Activated B cell treated with CpG ODN at 0.5 μM for 24 hours (primary cell): ENCODE measurements at places on chromosomes 2 and 18. TPM values are rescaled to one million over a fixed set of nuclear protein-coding genes. Genes with fewer than 3 reads are reported as not detected.
A peak's percentile ranks its signal among the peaks of the same experiment; 100 is the strongest.

- no peak for DNase-seq
Observed at GRCh38 chr2:63000801-63001200, 49.8 kb upstream of the OTX1 start.

- DNase-seq = no peak
Observed at GRCh38 chr2:151669585-151670081, 64.6 kb downstream of the NEB start.

- DNase-seq = no peak
Observed at GRCh38 chr2:96171831-96172230, 26.6 kb upstream of the DUSP2 start.

DNA sequence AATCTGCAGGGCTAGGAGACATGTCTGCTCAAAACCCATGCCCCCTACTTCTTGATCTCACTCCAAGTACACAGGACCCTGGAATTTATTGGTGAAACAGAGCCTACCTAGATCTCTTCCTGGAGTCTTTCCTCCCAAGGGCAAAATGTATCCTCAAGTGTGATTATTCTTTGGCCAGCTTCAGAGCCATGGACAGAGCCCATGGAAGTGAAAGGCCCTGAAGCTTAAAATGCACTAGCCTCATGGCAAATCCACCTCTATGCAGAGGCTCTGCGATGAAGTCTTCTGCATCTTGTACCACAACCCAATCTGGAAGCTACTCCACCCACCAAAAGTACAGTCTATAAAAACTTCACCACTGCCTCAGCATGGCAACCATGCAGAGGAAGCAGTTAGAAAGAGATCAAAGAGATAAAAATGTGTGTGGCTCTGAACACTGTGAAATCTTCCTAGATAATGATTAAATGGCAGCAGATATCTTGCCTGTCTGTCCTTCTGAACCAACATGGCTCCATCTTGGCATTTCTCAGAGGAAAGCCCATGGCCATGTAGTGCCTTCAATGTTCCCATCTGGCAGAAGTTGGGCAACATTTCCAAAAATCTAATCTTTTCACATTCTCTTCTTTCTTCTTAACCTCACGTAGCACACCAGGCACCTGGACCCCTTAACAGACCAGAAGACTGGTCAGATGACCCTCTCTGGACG lies 142.9 kb upstream of the KLF7 start:
- no peak for DNase-seq

DNA sequence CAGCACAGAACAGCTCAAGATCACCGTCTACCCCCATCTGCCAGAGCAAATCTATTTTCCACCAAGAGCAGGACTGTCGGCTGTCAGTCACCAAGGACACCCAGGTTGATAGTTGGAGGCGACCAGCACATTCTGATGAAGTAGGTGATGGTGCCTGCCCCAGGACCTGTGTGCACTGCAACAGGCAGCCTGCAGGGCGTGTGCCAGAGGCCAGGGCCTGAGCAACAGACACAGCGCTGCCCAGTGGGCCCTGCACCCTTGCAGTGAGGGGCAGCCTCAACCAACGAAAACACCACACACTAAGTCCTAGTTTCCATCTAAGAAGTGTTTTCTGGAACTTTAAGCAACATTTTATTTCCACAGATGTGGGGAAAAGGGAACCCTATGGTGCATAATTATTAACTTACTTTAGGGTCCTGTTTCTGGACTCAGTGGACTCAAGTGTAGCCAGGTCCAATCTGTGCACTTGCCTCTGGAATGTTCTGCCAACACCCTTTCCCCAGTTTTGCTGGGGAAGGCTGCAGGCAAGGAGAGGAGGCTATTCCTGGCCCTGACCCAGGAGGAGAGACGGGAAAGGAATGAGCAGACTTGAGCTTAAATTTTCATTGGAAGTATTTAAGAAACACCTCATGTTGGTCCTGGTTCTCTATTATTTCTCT lies 61.5 kb downstream of the ADNP2 start:
- no peak for DNase-seq

- DNase-seq = no peak
Observed at GRCh38 chr2:19576411-19576810, 218.0 kb upstream of the OSR1 start.

GRCh38 chr2:50672282-50672681 lies 359.6 kb downstream of the NRXN1 start:
- no peak for DNase-seq

DNA sequence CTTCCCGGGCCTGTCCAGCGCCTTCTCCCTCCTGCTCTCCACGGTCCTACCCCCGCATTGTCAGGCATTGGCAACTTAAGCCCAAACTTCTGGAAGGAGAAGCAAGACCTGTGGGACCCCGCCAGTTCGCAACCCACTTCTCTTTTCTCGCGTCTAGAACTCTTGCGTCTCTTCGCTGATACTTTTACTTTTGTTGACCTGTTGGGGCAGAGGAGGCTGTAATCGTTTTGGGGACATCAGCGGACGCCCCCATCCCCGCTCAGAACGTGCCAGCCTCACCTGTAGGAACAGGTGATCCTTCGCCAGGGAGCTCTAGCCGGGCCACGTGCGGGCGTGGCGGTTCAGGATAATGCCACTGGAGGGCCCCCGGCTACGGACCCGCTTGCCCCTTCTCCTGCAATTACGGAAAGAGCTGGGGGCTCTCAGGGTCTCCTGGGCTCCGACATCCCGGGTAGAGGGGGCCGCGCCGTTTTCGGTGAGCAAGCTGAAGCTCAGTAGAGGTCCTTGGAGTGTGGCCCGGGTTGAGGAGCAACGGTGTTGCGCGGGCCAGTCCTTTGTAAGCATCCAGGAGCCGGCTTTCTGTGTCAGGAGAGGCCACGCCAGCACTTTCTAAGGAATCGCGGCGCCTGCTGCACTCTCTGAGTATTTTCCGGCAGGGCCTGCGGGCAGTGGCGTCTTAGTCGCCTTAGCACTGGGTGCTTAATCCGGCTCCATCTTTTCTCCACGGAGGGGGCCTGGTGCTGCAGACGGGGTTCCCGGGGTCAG lies 1.6 kb downstream of the MTCL1 start:
- peak; percentile 34 for DNase-seq

- no peak for DNase-seq
Observed at GRCh38 chr2:9158786-9159779, 47.5 kb upstream of the ASAP2 start.

DNA sequence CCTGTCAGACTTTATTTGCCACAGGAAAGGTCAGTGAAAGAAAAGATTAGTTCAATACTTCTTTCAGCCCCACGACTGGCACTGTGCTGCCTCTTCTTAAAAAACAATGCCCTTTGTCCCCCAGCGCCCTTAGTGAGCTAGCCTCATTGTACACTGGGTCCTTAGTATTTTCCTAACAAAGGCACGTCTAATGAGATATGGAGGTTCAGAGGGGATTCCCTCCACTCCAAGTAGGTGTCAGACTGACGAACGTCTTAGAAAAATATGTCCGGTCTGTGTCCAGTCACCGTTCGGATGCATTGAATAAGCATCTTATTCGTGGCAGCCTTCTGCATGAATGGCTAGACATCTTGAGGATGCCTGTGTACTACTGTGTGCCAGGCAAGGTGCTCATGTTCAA lies 1.1 kb downstream of the FECH start:
- no peak for DNase-seq

Gene FOXD4L1
- 0.17 and 0.35 TPM in 2 replicates for total RNA-seq

Gene CNDP2
- total RNA-seq = 193 and 208 TPM in 2 replicates

Gene PKDCC
- total RNA-seq = 0.24 TPM in 1 of 2 replicates, not detected in the other

Gene SLC9A4
- 0.05 and 0.11 TPM in 2 replicates for total RNA-seq

Gene FBLN7
- total RNA-seq = 0.31 and 0.71 TPM in 2 replicates

Gene DYTN
- total RNA-seq = not detected in 2 replicates
